Hippocampal formation (tissue), 2 donors: ENCODE measurements at places on chromosomes 2 and 18.

DNA sequence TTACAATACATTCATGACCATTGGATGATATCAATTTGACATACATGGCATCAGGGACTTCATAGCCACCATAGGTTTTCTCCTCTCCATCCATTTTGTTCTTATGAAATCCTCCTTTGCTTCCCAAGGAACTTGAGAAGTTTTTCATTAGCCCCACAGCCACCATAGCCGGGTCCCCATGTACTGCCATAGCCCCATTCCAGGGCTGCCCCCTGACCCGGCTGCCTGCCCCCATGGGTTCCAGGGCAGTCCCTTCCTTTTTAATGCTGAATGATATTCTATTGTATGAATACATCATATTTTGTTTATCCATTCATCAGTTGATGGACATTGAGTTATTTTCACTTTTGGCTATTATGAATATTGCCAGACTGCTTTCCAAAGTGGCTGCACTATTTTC, 20.4 kb downstream of the ATP6V1B1 start:
- no peak for DNase-seq

DNA sequence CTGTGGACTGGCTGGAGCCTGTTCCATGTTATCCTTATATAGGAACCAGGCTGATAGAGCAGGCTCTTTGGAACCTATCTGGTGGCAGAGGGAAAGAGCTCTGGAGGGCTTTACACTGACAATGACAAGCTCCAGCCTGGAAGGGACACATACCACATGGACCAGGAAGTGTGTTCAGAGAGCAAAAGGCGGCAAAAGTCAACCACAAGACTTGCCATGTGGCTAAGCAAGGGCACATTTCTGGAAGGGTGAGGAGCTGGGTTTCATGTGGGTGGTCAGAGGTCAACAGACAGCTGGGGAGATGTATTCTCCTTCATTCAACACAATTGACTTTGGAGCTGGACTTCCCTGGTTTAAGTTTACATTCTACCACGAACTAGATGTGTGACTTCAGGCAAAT, 325.2 kb downstream of the DYSF start:
- DNase-seq: no peak

GRCh38 chr2:44186810-44187209, 18.1 kb downstream of the PPM1B start:
- no peak for DNase-seq

DNA sequence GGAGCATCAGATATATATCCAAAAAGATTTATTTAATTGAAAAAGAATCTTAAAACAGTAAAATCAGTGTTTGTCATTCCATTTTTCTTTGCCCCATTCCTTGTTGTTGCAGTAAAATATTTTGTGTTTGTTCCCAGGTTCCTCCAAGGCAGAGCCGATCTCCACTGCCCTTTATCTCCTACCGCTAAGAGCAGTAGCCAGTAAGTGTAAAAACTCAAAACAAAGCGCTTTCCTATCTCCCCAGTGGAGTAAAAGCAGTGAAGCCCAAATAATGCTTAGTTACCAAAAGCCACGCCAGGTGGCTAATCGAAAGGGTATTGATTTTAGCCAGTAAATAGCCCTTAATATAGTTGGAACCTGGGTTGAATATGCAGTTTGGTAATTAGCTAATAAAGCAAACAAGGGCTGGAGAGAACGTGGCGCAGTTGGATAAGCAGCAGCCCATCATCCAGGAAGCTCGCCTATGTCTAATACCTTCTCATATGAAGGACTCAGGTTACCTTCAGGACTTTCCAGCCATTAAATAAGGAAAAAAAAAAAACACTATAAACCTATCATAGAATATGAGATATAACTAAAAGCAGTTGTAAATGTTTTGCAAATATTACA, 12.4 kb upstream of the GPD2 start:
- DNase-seq: no peak

DNA sequence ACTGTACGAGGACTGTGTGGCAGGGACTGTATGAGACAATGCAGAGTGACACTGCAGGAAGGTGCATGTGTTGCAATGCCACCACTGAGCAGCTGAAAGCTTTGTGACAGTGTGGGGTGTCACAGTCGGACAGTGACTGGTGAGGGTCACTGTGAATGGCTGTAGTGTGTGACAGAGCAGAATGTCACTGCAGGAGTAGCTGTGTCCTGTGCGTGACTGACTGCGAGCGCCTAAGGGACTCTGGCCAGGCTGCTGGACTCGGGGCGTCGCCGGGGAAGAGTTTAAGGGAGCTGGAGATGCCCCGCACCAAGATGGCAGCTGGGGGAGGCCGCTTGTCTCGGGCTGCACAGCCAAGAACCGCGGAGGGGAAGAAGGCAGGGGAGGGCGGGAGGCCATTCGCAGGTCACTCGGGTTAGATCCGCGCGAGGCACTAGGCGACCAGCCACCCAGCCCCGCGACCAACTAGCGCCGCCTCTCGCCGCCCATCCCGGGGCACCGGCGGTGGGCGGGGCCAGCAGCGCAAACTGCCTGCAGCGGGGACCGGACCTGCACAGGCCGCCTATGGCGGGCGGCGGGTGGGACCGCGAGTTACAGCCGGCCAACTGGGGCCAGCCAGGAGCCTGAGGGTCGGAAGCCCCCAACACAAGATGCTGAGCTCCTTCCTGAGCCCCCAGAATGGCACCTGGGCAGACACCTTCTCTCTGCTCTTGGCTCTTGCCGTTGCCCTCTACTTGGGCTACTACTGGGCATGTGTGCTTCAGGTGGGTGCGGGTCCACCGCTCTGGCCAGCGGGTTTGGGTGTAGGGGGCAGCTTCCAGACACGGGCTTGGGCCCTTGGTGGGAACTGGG, at the start of gene ABHD1:
ABHD1 (plus strand) TSS at position 514 of the 849 bp plus-strand sequence; CDS start at position 648, 134 bp downstream.
- DNase-seq: peak; percentile 70

DNA sequence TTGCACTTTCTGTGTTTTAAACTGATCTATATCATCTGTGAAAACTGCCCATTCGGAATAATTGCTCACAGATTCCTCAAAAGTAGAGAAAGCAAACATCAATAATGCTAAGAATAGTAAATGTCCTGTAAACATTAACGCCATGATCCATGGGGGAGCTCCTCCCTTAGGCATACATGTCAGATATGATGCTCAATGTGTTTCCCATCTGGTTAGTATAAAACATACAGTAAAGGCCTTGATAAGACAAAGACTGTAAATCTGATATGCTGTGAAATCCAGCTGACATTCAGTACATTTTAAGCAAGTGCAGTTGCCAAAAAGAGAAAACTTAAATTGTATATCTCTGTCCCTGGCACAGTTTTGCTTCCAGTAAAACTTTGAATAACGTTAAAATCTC, 2.1 kb downstream of the DSEL start:
- no peak for DNase-seq

DNA sequence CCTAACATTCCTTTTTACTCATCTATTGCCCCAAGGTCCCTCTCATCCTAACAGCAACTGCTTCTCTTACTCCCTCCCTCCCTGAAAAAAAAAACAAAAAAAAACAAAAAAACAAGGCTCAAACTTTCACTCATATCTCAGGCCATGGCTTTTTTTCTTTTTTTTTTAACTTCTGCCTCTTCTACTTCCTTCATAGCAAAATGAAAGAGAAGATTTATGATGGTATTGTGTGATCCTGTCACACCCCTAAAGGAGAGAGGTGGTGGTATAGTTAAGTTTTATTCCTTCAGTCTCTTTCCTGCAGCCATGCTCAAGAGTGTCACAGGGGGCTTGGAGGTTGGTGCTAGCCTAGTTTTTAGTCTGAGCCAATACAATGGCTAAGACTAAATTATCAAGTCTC, 21.5 kb upstream of the EPC2 start:
- DNase-seq: no peak

DNA sequence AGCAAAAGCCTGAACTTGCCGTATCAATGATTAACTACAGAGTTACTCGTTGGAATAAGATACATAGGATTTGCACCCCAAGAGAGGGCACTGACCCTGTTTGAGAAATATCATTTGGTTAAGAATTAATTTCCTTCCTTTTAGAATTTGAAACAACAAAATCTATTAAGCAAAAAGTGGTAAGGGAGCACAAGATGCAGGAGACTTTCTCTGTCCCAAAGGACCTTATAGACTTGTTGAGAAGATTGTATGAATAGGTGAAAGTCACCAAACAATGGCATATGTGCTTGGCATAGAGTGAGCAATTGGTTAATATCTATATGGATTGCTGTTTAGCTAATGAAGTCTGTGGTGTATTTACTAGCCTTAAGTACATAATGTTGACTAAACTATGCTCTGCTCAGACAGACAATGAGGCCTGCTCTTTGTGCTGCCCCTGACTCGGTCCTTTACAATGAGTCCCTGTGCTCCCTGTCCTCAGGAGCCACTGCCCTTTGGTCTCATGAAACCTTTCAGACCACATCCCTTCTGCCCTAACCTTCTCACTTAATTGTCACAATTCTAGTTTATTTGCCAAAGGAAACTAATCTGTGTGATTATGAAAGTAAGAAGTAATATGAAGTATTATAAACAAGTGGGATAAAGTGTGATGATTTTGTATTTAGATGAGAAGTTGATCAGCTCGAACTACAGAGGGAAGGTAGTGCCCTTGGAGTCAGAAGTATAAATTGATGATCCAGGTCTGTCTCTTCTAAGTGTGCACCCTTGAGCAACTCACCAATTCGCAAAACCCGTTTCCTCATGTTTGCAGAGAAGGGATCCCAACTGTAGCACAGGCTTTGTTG, 21.2 kb upstream of the HNMT start:
- no peak for DNase-seq

DNA sequence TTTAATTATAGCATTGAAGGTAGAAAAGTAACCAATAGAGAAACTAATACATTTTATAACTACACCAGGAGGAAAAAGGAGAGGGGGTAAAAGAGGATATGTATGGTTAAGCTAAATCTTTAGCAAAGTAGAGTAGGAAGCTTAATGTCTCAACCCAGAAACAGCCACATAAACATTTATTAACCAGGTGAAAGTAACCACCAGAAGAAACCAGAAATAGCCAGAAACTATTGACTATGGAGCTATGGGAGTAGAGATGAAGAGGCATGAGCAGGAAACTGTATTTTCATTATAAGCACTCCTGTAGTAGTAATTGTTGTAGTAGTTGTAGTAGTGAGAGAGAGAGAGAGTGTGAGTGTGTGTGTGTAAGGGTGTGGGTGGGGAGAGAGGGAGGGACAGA, 617.5 kb upstream of the CHAC2 start:
- DNase-seq: no peak

DNA sequence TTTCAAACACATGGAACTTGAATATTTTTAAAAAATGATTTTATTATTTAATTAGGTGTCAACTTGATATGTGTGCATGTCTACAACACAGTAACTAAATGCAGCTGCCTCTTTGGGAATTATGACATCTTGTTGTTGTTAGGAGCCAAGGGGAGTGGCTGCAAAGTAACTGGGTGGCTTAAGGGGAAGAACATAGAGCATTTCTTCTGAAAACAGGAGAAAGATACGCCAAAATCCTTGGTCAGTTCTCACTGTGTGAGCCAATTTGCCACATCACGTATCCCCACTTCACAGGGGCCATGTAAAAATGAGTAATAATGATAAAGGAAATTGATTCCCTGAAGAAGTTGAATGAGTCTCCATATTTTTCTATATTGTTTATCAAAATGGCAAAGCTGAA, 309.8 kb upstream of the COL3A1 start:
- DNase-seq: no peak

- peak; percentile 7 for DNase-seq
These were observed 1718.6 kb downstream of the SUCLG1 start for GRCh38 chr2:82740527-82740926.

GRCh38 chr18:25175558-25176517, 176.1 kb downstream of the ZNF521 start:
- no peak for DNase-seq

DNA sequence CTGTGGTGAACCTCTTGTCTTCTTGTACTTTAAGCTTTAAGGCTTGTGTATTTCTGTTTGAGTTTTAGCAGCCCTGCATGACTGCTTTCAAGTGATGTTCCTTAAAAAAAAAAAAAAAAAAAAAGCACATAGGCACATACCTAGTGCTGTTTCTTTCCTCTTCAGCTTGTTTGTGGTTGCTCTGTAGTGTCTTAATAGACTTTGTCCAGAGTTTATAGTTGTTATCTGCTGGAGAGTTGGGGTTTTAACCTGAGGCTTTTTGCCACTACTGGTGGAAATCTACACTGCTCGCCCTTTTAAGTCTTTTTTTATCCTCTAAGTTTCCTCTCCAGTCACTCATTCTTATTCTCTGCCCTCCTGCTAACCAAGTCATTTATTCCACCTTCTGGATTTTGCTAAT, 34.5 kb downstream of the AGFG1 start:
- no peak for DNase-seq

GRCh38 chr2:127661949-127662510, 13.3 kb downstream of the LIMS2 start:
- DNase-seq: no peak

DNA sequence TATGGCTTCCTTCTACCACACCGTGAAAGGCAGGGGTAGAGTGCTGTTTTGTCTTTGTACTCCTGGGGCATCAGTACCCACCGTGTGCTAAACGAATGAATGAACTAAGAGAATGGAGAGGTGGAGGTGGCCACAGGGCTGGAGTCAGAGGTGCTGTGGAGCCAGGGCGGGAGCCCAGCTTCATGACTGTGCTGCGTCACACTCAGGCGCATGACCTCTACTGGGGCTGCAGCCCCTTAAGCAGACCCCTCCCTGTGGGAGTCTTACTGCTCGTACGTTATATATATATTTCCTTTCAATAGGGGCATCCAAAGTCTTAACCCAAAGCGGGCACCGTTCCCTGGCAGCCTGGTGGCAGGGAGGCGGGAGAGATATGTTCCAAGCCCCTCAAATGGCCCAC, 18.0 kb upstream of the LBH start:
- DNase-seq: no peak

- DNase-seq: no peak
These were observed 81.2 kb downstream of the NEDD4L start for GRCh38 chr18:58125183-58125582.

GRCh38 chr2:218832520-218832919, 917 bp upstream of the PRKAG3 start:
- no peak for DNase-seq

- no peak for DNase-seq
These were observed 37.3 kb upstream of the C18orf32 start for GRCh38 chr18:49524349-49524748.

- DNase-seq: no peak
These were observed 13.1 kb downstream of the HS6ST1 start for GRCh38 chr2:128305555-128306080.

DNA sequence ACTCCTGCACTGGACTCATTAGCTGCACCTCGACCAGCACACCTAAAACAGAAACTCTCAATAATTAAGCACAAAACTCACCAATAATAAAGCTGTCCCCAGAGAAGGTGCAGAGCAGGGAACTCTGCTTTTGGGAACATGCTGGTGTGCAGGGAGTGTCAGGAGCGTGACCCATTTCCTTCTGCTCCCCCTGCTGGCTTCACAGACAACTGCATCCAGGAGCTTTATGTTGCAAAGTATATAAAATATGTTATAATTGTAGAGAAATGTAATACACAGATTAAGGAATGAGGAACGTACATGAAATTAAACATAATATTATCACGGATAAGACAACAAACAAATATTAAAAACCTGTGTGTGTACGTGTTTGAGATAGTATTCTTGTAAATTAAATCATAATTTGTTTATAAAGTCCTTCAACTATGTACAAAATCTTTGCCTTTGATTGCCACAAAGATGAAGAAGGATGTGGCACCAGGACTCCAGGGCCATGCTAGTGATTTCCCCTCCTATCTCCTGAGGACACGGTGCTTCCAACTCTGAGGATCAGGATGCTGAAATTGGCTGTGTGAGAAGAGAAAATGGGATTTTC, 68.6 kb upstream of the MAL start:
- no peak for DNase-seq

- DNase-seq: no peak
These were observed 141.5 kb downstream of the FAM210A start for GRCh38 chr18:13584825-13585224.

- DNase-seq: no peak
These were observed 39.9 kb upstream of the KLF11 start for GRCh38 chr2:10003206-10004125.
